ENCODE measurements at places on chromosomes 6 and 20.

GRCh38 chr6:43886067-43886461, 116.1 kb downstream of the VEGFA start:
- DNase-seq: no peak

DNA sequence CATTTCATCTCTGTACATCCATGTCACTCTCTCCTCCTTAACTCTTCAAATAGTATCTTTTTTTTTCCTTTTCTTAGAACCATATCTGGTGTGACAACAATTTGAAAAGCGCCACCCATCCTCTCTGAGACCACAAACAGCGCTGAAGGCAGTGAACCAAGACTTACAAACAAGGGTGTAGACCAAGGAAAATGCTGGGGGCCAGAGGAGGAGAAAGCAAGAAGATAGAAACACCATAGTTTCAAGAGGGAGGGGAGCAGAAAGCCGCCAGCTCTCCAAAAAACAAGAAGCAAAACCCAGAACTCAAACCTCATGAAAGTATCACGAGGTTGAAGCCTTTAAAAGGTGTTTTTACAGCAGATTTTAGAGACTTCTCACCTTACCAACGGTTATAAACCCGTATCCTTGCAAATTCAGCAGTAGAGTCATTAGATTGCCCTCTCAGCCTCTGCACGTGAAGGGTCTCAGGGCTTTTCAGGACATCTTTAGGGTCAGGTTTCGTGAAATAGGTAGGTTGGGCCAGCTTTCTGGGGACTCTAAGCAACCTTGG, 13.3 kb upstream of the RIPOR2 start:
- no peak for DNase-seq

DNA sequence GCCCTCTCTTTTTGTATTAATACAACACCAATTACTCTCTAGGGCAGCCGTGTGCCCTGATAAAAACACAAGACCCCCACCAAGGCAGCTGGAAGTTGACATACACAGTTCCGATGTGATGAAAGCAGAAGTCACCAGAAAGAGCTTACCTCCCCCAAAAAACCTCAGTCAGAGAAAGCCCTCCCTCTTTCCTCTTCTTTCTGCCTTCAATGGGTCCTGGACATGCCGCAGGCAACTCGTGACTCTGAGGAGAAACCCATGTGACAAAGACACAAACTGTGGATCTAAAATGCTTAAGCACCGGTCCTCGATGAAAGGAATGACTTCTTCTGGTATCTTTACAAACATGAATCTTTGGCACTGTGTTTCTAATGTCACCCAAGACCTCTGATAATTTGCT, 117.7 kb upstream of the CCDC28A start:
- no peak for DNase-seq

- no peak for DNase-seq
Observed at GRCh38 chr6:107062691-107063090, 34.7 kb downstream of the MTRES1 start.

DNA sequence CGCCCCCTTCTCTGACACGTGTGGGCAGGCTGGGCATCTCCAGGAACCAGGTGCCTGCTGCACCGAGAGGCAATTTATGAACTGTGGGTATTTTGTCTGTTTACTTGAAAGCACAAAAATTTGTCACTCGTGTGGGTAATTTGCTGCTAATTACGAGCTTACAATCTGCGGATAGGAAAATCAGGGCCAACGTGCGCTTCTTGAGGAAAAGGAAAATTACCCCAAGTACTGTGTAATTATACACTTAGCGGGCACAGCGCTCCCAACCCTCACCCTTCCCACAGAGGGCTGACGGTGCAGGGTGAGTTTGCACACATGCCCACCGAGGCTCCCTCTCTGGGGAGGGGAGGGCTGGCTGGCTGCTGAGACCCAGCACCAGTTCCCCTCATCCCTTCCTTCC, 25.3 kb upstream of the MDGA1 start:
- DNase-seq: no peak

GRCh38 chr6:84645000-84645399, 119.4 kb downstream of the TBX18 start:
- peak; percentile 20 for DNase-seq

- DNase-seq: no peak
Observed at GRCh38 chr6:11929241-11929835, 82.8 kb upstream of the HIVEP1 start.

- no peak for DNase-seq
Observed at GRCh38 chr6:79954849-79955248, 7.5 kb upstream of the ELOVL4 start.

- no peak for DNase-seq
Observed at GRCh38 chr6:142913511-142914047, 31.4 kb downstream of the HIVEP2 start.

All from epithelial cell of prostate (primary cell).